ENCODE measurements at places on chromosomes 13 and 19.
A peak's percentile ranks its signal among the peaks of the same experiment; 100 is the strongest.

DNA sequence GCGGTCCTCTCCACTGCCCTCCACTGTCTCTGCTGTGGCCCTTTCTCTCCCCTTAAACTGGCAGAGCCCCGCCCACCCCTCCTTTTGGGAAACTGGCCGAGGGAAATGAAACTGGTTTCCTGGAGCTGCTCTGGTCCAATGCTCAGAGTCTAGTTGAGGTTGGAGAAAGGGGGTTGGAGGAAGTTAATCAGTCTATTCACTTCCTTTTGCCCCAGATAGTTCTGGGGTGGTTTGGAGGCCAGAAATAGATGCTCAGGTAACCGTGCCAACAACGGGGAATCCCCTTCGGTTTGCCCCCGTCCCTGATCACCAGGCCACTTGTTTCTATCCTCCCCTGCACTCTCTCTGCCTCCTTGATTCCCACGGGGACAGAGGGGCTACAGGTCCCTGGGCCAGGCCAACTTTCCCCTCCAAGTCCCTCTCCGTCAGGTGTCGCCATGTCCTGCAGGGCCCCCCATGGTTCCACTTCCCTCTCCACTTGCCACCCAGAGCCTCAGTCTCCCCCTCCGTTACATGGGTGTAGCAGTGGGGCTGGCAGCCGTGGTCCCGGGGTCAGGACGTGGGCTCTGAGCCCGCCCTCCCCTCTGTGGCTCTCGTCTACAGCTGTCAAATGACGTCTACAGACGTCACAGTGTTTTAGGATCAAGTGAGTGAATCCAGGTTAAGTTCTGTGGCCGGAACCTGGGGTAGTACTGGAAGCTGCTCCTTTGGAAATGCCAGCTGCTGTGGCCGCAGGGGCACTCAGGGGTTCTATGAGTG lies at the start of gene IL4I1:
IL4I1 (minus strand) TSS at position 25 of the 759 bp plus-strand sequence. CDS start 727 bp downstream, outside the sequence.
- peak; percentile 39 for DNase-seq

- no peak for DNase-seq
These were observed 234.6 kb downstream of the SLITRK6 start for GRCh38 chr13:85564598-85564997.

DNA sequence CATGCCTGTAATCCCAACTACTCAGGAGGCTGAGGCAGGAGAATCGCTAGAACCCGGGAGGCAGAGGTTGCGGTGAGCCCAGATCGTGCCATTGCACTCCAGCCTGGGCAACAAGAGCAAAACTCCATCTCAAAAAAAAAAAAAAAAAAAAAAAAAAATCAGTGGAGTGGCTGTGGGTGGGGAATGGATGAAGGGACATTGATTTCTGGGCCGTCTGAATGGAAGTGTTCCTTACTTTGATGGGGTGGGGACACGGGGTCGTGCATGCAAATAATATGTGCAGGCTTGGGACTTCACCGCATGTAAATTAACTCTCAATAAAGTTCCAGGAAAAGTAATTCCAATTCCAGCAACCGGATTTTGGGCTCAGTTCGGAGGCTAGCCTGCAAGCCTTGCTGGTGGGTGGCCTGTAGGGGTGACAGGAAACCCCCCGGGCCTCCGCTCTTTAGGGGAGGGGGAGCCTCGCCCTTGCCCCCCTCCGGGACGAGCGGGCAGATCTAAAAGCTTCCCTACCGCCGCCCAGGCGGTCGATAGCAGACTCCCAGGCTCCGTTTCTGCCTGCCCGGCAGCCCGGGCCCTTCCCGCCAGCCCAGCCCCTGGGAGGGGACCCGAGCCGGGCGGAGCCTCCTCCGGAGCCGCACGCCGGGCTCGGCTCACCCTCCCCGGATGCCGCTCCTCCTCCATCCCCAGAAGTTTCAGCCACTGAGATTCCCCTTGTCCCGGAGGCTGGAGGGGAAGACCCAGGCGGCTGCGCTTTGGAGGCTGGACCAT lies 48.0 kb upstream of the ADGRE5 start:
- DNase-seq: no peak

DNA sequence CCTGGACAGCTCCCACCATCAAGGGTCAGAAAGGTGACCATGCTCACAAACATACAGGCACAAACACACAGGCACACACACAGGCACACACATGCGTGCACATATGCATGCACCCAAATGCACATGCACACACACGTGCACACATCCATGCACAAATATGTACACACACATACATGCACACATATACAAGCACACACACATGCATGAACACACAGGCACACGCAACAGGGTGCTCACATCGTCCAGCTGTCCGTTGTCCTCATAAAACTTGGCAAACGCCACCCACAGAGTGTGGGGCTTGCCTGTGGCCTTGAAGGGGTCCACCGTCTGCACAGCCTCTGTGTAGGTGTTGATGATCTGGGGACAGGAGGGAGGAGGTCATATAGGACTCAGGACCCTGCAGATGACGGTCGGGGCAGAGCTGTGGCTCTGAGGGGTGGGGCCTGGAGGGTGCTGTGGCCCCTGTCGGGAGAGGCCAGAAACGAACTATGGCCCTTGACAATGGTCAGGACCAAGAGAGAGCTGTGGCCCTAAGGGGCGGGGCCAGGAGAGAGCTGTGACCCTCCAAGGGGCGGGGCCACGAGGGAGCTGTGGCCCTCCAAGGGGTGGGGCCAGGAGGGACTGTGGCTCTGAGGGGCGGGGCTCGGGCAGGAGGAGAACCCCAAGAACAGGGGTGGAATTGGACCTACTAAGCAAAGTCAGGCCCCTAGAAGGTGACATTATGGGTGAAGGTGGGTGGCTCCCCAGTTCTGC lies 6.2 kb downstream of the XAB2 start:
- no peak for DNase-seq

DNA sequence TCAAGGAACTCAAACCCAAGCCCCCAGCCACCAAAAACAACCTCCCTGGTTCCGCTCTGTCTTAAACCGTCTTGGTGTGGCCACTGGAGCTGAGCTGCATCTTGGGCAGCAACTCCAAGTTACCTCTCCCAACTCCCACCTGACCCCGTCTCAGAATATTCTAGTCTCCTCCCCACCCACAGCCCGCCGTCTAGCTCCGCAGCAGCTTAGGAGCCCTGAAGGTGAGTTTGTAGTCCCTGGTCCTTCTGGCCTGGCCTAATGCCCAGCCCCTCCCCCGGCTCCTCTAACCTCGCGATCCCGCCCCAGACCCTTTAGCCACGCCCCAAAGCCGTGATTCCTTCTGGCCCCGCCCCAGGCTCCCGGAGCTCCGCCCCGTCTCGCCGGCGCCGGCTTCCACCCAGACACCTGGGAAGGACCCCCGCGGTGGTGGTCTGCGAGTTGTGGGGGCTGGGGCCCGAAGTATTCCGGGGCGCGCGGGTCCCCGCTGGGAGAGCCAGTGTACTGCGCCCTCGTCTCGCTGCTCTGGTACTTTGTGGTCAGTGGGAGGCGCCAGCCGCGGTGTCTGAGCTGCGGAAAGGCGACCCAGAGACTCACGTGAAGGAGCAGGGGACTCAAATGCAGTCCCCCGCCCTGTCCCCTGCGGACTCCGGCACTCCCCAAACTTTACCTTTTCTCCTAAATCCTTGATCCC lies 2.5 kb upstream of the LHB start:
- peak; percentile 40 for DNase-seq

- no peak for DNase-seq
These were observed 1.1 kb downstream of the LILRA4 start for GRCh38 chr19:54337858-54338230.

GRCh38 chr19:1495799-1496713 lies 5.1 kb downstream of the REEP6 start:
- DNase-seq: no peak

DNA sequence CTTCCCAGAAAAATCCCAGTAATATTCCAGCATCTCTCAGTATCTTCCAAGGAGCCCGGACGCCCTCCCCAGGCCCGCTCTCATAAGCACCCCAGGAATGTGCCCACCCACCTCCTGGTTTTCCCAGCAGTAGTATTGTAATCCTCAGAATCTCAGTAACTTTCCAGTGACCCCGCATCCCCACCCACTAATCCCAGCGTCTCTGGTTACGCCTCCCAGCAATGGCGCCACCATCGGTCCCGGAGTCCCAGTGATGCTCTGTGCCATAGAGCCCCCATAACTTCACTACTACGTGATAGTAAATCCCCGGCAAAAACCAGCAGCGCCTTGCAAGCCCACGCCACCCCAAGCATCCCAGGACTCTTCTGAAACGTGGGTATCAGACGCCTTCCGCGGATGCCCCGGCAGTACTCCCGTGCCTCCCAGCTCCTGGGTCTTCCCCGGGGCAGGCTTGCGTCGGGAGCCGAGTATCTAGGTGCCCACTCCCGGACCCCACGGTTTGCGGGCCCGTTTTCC lies 928 bp upstream of the PNPLA6 start:
- no peak for DNase-seq

DNA sequence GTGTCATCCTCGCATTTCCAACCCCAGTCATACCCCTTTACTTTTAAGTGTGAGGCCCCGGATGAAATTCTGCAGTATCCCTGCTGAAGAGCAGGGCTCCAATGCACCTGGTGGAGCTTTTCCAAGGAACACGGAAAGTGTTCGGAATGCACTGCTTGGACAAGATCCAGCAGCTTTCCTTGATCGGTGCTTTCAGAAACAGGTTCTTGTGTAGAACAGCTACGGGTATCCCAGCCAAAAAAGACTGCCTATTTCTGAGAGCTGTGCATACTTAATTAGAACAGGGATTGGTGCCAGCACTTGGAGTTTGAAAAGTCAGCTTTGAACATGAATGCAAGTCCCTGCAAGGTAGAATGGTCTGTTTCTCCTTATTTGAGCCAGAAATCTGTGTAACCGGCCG lies 87.2 kb upstream of the C1QTNF9B start:
- DNase-seq: no peak

DNA sequence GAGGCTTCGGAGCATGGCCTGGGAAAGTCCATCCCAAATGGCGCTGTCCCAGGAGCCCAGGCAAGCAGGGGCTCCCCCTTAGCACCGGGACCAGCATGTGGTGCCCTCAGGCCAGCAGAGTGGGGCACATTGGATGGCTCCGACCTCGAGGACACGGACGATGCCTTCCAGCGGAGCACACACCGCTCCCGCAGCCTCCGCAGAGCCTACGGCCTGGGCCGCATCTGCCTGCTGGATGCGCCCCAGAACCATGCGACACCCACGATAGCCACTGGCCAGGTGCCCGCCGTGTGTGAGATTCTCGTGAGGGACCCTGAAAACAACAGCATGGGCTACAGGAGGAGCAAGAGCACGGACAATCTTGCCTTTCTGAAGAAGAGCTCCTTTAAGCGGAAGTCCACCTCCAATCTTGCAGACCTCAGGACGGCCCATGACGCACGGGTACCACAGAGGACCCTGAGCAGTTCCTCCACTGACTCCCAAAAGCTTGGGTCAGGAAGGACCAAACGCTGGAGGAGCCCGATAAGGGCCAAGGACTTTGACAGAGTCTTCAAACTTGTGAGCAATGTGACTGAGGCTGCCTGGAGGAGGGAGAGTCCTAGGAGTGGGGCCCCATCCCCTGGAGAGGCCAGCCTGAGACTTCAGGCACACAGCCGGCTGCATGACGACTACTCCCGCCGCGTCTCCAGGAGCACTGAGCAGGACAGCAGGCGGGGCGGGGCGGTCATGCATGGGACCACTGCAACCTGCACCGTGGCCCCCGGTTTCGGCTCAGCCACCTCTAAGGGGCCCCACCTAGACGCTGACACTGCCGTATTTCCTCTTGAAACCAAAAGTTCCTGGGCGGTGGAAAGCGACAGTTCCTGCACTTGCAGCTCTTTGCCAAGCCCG lies 63.1 kb downstream of the SPATA13 start:
- no peak for DNase-seq

GRCh38 chr19:2113439-2114211 lies 16.9 kb downstream of the IZUMO4 start:
- DNase-seq: no peak

DNA sequence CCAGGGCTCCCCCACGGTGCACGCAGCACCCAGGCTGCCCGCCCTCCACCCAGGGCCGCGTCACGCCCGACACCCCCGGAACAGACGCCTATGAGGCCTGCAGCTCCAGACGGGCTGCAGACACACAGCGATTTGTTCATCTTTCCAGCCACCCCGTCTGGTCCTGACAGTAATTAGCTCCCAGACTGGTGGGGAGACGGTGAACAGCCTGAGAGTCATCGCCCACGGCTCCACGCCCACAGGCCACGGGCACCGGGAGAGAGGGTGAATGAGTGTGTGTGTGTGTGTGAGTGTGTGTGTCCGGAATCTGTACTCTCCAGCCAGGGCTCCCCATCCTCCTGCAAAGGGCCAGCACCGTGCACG lies 18.1 kb downstream of the GADD45B start:
- DNase-seq: no peak

DNA sequence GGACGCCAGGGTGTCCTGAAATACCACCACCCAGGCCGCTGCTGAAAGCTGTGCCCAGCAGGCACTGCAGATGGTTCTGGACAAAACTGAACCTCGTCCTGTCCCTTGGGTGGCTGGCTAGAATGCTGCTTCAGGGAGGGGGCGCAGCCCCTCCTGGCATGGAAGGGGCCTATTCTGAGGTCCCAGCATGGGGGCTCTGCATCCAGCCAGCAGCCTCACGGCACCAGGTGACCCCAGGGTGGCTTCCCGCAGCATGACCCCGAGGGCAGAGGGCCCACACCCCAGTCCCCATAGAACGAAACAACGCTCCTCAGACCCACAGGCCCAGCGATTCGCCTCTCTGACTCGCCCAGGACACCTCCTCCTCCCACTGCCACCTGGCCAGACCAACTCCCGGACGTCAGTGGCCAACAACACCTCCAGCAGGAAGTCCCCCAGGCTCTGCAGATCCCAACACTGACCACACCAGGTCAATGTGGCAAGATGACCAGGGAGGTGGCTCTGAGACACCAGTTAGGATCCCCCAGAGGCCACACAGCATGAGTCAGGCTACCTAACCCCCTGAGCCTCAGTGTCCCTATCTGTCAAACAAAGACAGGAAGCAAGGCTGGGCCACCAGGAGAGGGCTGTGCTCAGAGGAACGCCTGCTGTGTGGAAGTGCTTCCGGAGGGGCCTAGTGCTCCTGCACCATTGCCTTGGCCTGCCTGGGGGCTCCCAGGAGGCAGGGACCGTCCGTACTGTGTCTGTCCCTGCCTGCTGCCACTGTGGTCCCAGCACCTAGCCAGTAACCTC lies 6.1 kb downstream of the MKNK2 start:
- DNase-seq: no peak

GRCh38 chr13:65719831-65720230 lies 1510.3 kb downstream of the PCDH9 start:
- DNase-seq: no peak

- DNase-seq: no peak
These were observed 36.5 kb downstream of the WDR87 start for GRCh38 chr19:37869766-37870340.

- peak; percentile 96 for DNase-seq
These were observed at the start of gene NDUFA11 for GRCh38 chr19:5903624-5904351. Gene NDUFA11 (minus strand): TSS chr19:5903790. CDS start chr19:5903708, 82 bp downstream.

Data from stimulated activated CD8-positive, alpha-beta memory T cell treated with anti-CD3 and anti-CD28 coated beads, Interleukin-12 subunit alpha, Interleukin-12 subunit beta, amount 100 ng/mL, for 1 hour (primary cell).